Activated CD4-positive, alpha-beta T cell treated with anti-CD3 and anti-CD28 coated beads, Interleukin-2, amount 10 ng/mL, durations not matched to agents 24 days and 14 days (primary cell): ENCODE measurements at places on chromosomes 13 and 19. TPM values are rescaled to one million over a fixed set of nuclear protein-coding genes. Genes with fewer than 3 reads are reported as not detected.

ERICH4 gene
- total RNA-seq: not detected in 2 replicates

GIPC3 gene
- total RNA-seq: 0.36 and 0.37 TPM in 2 replicates

TMPRSS9 gene
- total RNA-seq: 0.09 TPM in 1 of 2 replicates, not detected in the other

COX7A1 gene
- not detected in 2 replicates for total RNA-seq

GSX1 gene
- total RNA-seq: not detected in 2 replicates

PEAK3 gene
- total RNA-seq: 0.09 TPM in 1 of 2 replicates, not detected in the other

OR7C2 gene
- total RNA-seq: not detected in 2 replicates

LHB gene
- not detected in 2 replicates for total RNA-seq

EPSTI1 gene
- 16.2 and 16.5 TPM in 2 replicates for total RNA-seq

DNA sequence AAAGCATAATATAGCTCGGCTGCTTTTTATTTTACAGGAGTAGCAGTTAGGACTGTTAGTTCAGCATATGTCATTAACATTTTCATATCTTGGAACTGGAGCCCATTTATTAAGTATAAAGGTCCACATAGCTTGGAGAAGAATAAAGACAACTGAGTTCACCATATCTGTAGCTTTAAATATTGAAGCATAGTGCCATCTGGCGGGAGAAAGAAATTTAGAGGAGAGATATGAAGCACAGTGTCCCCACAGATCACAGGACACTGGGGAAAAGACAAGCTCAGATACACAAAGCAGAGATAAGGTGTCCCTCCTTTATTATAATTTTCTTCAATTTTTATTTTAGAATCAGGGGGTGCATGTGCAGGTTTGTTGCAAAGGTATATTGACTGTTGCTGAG, 104.7 kb upstream of the FREM2 start:
- no peaks in the 10 kb centered on the region for H3K36me3 ChIP-seq
- peak; percentile 58 for DNase-seq
- no peak overlapping the region for H3K27ac ChIP-seq
- no peaks in the 10 kb centered on the region for H3K27me3 ChIP-seq

DNA sequence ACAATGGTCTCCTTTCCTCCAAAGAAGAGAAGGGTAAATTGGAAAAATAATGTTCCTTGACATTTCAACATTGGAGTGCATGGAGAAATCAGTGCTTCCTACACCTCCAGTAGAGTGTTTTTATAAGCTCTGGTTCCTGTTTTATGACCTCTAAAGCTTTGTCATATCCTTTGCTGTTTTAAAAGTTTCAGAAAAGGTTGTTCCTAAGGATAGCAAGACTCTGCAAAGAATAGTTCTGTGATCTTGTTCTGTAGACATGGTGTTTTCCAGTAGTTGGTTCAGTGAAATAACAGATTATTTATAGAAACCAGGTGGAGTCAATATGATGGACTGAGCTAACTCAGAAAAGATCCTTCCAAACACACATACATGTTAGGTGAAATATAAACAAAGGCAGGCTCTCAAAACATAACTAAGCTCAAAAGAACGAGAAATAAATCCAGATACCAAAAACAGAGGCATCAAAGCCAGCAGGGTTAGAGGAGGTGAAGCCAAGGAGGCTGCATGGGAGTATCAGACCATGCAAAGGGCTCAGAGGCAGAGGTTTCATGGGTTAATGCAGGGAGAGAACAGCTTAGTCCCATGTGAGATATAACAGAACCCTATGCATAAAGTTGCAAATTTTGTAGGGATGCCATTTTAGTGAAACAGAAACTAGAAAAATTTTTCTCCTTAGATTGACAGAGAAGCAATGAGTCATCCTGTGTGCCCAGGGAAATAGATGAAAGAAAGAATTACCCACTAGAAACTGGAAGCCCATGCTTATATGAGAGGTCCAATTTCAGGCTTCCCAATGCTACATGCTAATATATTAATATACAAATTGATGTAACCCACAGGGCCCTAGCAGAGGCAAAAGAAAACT, 44.3 kb downstream of the SHISA2 start:
- no peak for DNase-seq
- H3K27ac ChIP-seq: peak overlapping the region; percentile 65
- peaks cover 16% of the 10 kb centered on the region for H3K4me1 ChIP-seq
- peaks cover 2% of the 10 kb centered on the region for H3K36me3 ChIP-seq
- H3K4me3 ChIP-seq: no peak overlapping the region
- peaks cover 7% of the 10 kb centered on the region for H3K27me3 ChIP-seq

GRCh38 chr19:17871032-17871877, 490 bp upstream of the SLC5A5 start:
- peaks cover 1% of the 10 kb centered on the region for H3K27me3 ChIP-seq
- peaks cover 4% of the 10 kb centered on the region for H3K4me1 ChIP-seq
- peaks cover 2% of the 10 kb centered on the region for H3K36me3 ChIP-seq
- no peak overlapping the region for H3K27ac ChIP-seq
- peak overlapping the region; percentile 90 for H3K4me3 ChIP-seq
- no peak for DNase-seq

GRCh38 chr19:33683881-33684537, 62.3 kb downstream of the CHST8 start:
- peak; percentile 58 for DNase-seq
- H3K27me3 ChIP-seq: peaks cover 3% of the 10 kb centered on the region
- H3K4me1 ChIP-seq: no peaks in the 10 kb centered on the region
- no peak overlapping the region for H3K4me3 ChIP-seq

- peaks cover 39% of the 10 kb centered on the region for H3K36me3 ChIP-seq
- H3K4me1 ChIP-seq: no peaks in the 10 kb centered on the region
- H3K27me3 ChIP-seq: no peaks in the 10 kb centered on the region
- no peak for DNase-seq
- no peak overlapping the region for H3K27ac ChIP-seq
Observed at GRCh38 chr19:50406156-50406820, 12.4 kb upstream of the SPIB start.

- H3K27ac ChIP-seq: no peak overlapping the region
- peaks cover 11% of the 10 kb centered on the region for H3K36me3 ChIP-seq
- no peak overlapping the region for H3K4me3 ChIP-seq
- no peaks in the 10 kb centered on the region for H3K27me3 ChIP-seq
- no peak for DNase-seq
- peaks cover 6% of the 10 kb centered on the region for H3K4me1 ChIP-seq
Observed at GRCh38 chr13:100209857-100210825, 121.2 kb downstream of the PCCA start.

- no peak overlapping the region for H3K4me3 ChIP-seq
- H3K4me1 ChIP-seq: no peaks in the 10 kb centered on the region
- H3K27ac ChIP-seq: no peak overlapping the region
- DNase-seq: no peak
- H3K27me3 ChIP-seq: no peaks in the 10 kb centered on the region
- no peaks in the 10 kb centered on the region for H3K36me3 ChIP-seq
Observed at GRCh38 chr19:33456845-33457220, 64.8 kb downstream of the PEPD start.

DNA sequence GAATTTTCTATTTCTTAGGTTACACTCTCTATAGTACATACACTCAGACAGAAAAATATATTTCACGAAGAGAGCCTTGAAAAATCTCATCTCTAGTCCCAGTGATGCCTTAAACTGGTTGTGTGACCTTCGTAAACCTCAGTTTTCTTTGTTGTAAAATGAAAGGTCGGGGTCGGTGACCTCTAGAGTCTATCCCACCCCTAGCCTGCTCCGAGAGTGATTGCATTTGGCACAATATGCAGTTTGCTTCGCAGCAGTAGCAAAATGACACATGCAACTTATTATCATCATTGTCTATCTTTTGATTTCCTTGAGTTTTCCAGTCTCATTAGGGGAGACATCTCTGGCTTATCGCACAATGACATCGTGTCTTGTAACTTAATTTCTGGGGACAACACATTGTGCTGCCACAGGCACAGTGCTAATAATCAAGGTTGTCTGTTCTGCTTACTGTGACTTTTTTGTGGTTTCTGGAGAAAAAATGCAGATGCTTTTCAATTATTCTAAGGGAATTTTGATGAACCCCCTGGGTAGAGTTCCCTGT, 115.0 kb downstream of the GGACT start:
- H3K27ac ChIP-seq: no peak overlapping the region
- H3K4me1 ChIP-seq: peaks cover 9% of the 10 kb centered on the region
- no peak overlapping the region for H3K4me3 ChIP-seq
- no peak for DNase-seq

DNA sequence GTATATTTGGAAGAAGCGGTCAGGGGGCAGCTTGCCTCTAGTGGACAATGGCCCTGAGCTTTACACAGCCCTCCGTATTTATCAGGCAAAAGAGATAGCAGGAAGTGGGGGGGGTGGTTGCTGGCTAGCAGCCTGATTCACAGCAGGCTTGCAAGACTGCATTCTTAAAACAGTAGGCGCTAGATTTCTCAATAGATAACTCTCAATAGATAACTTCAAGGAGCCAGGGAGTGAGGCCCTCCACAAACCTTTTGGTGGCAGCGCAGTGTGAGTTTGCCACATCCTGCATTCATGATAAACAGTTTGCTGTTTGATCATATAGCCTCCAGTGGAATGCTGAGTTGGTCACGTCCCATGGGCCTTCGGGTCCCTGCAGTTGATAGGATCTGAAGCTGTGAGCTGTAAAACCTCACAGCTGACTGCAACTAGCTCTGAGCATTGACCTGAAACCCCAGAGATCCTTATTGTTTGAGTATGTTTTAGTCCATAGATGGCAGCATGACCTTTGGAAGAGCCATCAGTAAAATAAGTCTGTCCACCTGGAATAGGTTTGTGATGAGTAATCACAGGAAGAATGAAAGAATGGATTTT, 12.2 kb downstream of the FPR3 start:
- no peak for DNase-seq
- no peak overlapping the region for H3K4me3 ChIP-seq
- H3K4me1 ChIP-seq: no peaks in the 10 kb centered on the region
- no peak overlapping the region for H3K27ac ChIP-seq

DNA sequence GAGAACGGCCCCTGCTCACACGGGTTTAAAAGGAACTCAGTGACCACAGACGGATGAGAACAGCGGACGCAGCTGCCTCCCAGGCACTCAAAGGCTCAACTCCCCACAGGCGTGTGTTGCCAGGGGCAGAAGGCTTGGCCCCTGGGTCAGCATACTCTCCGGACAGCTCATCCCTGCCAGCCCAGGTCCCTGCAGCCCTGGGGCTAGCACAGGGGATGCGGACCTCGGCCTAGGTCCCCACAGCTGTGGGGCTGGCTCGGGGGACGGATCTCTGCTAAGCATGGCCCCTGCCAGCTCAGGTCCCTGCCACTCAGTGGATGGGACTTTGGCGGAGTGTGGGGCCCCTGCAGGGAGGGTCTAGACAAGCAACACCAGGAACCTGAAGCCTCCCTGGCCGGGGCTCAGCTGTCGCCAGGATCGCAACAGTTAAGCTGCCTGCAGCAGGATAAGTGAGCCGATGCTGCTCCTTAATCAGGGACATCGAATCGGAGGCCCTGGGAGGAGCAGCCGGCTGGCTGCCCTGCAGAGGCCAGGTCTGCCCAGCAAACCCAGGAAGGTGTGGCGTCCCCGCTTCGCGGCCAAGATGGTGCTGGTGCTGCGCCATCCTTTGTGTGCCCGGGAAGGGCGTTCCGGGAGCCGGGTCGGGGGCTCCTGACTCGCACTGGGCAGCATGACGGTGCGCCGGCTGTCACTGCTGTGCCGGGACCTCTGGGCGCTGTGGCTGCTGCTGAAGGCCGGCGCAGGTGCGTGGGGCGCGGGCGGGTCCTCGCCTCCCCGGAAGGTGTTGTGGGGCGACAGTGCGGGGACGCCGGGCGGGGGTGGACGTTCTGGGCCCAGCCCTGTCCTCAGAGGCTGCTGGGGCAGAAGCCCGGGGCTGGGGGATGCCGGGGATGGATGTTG, 32.5 kb downstream of the MCF2L start:
- H3K4me1 ChIP-seq: peaks cover 3% of the 10 kb centered on the region
- no peak for DNase-seq
- no peak overlapping the region for H3K4me3 ChIP-seq

DNA sequence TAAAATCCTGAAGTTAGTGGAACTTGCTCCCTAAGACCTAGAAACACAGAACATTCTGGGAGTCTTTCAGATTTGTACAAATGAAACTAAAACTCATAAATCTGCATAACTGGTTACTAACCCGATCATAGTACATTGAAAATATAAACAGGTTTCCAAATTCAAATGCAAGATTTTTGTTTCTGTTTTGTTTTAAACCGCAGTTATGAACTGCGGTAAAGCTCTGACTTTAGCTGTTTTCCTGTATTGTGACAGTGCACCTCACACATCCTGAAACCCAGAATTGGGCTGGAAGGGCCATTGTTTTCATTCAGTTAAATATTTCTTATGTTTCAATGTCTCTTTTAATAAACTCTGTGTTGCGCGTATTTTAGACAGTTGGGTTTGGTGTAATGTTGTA, 204.7 kb downstream of the SHISA2 start:
- peak; percentile 80 for DNase-seq
- H3K27me3 ChIP-seq: peaks cover 2% of the 10 kb centered on the region
- H3K36me3 ChIP-seq: peaks cover 3% of the 10 kb centered on the region
- peaks cover 41% of the 10 kb centered on the region for H3K4me1 ChIP-seq
- peak overlapping the region; percentile 49 for H3K27ac ChIP-seq

DNA sequence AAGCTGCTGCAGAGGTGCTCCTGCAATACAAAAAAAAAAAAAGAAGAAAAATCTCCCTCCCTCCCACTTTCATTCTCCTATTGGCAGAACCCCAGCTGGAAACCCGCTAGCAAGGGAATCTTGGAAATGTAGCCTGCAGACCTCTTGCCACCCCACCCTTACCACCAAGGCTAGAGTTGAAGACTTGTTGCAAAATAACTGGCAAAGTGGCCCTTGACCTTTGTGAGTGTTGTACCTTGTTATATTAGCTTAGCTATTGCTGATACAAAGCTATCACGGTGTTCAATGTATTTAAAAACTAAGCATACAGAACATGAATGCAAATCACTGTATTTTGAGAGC, 57.5 kb upstream of the KCTD4 start:
- no peak overlapping the region for H3K4me3 ChIP-seq
- H3K4me1 ChIP-seq: peaks cover 15% of the 10 kb centered on the region
- no peak overlapping the region for H3K27ac ChIP-seq
- no peak for DNase-seq

- H3K4me3 ChIP-seq: no peak overlapping the region
- no peak for DNase-seq
- H3K36me3 ChIP-seq: no peaks in the 10 kb centered on the region
- no peaks in the 10 kb centered on the region for H3K4me1 ChIP-seq
- H3K27ac ChIP-seq: no peak overlapping the region
Observed at GRCh38 chr13:94384231-94384905, 95.1 kb downstream of the DCT start.

- no peaks in the 10 kb centered on the region for H3K36me3 ChIP-seq
- H3K27ac ChIP-seq: no peak overlapping the region
- no peak overlapping the region for H3K4me3 ChIP-seq
- no peak for DNase-seq
- no peaks in the 10 kb centered on the region for H3K27me3 ChIP-seq
- no peaks in the 10 kb centered on the region for H3K4me1 ChIP-seq
Observed at GRCh38 chr13:74931698-74932433, 550.1 kb downstream of the TBC1D4 start.

DNA sequence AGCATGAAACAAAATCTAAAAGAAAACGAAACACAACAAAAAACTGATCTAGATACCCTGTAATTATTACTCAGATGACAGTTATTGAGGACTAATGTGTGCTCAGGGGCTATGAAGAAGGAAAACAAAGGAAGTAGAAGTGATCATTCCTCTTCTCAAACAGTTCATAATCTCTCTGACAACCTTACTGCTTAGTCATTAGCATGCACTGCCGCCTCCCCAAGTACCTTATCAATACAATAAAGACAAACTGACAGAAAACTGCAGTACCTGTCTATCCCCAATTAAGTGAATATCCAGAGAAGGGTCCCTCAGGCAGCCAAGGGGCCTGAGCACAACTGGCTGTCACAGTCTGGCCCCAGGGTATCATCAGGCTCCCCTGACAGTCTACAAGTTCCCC, 22.0 kb upstream of the POU4F1 start:
- H3K27me3 ChIP-seq: no peaks in the 10 kb centered on the region
- no peak overlapping the region for H3K27ac ChIP-seq
- DNase-seq: no peak
- peaks cover 11% of the 10 kb centered on the region for H3K4me1 ChIP-seq
- H3K4me3 ChIP-seq: no peak overlapping the region
